ENCODE measurements at places on chromosomes 2 and 18. TPM values are rescaled to one million over a fixed set of nuclear protein-coding genes. Genes with fewer than 3 reads are reported as not detected.
A peak's percentile ranks its signal among the peaks of the same experiment; 100 is the strongest.

- no peak for ATAC-seq
Observed at GRCh38 chr2:31256611-31257382, 22.8 kb downstream of the EHD3 start.

DNA sequence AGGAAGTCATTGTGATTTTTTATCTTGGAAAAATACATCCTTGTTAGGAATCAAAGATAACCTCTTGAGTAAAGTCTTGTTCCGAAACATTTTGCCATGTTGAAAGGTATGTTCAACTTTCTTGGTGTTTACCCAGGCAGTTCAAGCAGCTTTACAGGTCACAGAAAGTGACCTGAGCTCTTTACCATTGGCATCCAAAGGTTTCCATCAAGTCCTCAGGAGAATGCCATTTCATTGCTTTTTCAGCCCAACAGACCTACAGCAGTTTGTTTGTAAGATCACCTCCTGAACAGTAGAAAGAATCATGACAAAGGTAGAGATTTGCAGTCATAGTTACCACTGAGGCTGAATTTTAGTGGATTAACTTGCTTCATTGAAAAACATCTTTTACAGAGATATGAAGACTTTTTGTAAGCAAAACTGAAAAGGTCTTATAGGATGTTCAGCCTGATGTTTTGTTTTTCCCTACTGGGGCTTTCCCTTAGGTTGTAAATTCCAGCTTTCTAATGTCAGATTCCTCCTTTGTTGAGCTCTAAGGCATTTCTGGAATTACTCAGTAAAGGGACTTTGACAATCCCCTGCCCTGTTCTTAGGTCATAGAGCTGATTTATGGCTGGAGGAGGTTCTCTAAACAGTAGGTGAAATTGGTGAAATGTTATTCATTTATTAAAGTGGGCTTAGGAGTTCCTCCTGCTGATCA is 236.8 kb upstream of the RBMS1 start:
- ATAC-seq = no peak

DNA sequence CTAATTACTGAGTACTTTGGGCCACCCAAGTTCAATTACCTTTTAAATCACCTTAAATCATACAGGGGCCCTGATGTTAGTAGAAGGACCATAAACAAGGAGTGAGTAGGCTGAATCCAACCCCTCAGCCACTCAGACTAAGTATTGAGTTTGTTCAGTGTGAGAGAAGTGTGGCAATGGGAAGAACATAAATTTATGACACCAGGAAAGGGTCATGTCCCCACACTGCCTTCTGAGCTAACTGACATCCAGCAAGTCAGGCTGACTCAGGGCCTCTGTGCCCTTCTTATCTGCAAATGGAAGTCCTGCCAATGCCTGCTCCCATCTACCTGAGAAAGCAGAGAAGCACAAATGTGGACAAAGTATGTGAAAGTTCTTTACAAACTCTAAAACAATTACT is 12.9 kb downstream of the PLEKHM3 start:
- ATAC-seq = no peak

- ATAC-seq = no peak
Observed at GRCh38 chr2:231189171-231189530, 9.3 kb upstream of the ARMC9 start.

DNA sequence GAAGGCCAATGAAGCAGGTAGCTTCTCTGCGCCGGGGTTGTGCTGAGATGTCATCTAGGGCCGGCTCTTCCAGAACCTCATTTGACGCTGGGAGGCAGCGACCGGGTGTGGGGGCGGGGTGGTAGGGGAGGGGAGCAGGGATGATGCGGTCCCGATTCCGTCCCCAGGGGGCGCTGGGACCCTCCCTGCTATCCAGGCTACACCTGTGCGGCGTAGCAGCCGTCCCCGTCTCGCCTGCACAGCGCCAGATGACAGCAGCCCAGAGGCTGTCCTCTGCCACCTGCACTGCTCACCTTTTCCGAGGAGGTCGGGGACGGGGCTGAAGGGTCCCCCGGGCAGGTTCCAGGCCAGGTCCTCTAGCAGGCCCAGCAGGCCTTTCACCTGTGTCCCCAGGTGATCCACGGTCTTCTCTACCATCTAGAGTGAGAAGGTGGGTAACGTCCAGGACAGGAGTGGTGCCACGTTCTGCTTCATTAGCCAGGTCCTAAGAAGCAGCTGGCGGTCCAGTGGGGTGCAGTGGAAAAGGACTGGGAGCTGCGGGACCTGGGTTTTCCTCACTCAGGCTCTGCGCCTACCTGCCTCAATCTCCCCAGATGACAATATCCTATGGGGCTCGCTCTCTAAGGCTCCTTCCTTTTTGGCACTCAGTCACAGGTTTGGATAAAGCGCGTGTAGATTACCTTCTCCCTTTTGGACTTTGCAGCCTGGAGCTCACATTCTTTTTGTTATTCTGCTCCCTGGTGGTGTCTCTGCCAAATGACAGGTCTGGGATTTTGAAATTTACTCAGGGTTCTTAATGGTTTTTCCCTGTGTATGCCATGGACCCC is 56.0 kb upstream of the RAB6C start:
- no peak for ATAC-seq

DNA sequence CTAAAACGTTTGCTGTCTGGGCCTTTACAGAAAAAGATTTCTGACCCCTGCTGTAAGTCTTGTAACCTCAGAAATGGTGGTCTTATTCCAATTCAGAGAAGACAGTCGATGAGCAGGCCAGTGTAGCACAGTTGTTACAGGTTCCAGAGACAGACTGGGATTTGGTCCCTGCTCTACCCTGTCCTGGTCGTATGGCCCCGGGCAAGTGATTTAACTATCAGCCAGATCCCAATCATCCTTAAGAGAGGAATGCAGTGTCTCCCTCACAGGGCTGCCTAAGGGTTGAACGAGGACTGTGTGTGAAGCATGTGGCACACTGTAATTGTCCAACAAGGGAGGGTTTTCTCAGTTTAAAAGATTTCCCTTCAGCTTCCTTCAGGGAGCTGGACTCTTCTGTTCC is 47.2 kb downstream of the HK2 start:
- ATAC-seq = no peak

GRCh38 chr18:48842259-48843061 is 108.3 kb downstream of the SMAD7 start:
- peak; percentile 48 for ATAC-seq

- no peak for ATAC-seq
Observed at GRCh38 chr18:41024792-41025191, 930.2 kb upstream of the PIK3C3 start.

- ATAC-seq = peak; percentile 31
Observed at GRCh38 chr2:144248350-144249034, 271.4 kb downstream of the ZEB2 start.

DNA sequence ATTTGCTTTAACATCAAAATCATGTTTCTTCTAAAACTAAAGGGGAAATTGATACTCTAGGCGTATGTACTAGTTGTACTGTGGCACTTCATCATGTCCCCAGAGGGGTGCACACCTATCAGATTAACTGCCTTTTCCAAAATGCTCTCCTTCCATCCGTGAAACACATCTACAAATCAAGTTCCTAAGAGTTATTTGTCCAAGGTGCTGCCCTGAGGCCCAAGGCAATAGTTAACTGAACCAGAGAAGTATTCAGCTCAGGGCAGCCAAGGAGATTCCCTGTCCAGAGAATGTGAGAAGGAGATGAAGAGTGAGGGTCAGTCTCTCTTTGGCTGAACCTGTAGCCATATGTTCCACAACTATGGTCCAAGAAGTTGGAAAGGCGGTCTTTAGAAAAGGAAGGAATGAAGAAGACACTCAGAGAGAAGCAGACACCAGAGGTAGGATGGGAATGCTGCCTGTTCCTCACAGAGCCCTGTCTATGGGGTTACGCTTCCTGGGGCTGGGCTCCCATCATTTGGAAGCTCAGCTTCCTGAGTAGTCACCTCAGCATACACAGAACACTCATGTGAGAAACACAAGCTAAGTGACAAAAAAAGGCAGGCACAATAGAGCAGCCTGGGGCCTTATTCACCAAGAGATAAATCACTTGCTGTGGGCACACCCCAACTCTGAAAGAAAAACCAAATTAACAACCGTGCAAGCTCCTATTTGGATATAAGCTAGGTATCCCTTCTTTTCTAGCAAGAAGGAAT is 55.6 kb downstream of the ANKRD44 start:
- ATAC-seq = peak; percentile 65

The SLC23A3 gene
- total RNA-seq = 2.9 TPM

The HRH4 gene
- 3.8 TPM for total RNA-seq

The CNTNAP5 gene
- total RNA-seq = not detected

The FKBP1B gene
- 1.8 TPM for total RNA-seq

Data from activated T-helper 17 cell treated with anti-CD3 and anti-CD28 coated beads, Interleukin-2, amount 50 U/mL, for 72 hours (primary cell).